Thoracic aorta (tissue), 2 donors: ENCODE measurements at places on chromosomes 7 and 10.

DNA sequence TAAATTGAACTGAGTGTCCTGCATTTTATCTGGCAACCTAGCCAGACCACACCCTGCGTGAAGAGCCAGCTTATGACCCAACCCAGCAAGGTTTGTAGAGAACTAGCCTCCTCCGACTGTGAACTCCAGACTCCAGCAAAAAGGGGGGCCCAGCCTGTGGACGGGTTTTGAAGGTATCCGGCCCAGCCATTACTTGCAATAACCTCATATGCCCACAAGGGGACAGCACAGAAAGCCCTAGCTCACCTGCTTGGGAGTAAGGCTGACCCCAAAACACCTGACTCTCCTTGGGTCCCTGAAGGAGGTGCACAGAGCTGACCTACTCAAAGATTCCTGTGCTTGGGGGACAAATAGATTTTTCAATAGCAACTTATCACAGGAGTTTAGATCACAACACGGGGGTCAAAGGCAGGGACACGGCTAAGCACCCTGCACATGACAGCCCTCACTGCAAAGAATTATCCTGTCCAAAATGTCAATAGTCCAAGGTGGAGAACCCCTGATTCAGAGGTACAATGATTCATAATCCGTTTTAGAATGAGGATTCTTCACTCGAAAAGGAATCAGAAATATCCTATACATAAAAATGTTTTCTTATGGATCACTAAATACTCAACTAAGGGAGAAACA lies 4.6 kb downstream of the TRPV6 start:
- DNase-seq, result no peak

DNA sequence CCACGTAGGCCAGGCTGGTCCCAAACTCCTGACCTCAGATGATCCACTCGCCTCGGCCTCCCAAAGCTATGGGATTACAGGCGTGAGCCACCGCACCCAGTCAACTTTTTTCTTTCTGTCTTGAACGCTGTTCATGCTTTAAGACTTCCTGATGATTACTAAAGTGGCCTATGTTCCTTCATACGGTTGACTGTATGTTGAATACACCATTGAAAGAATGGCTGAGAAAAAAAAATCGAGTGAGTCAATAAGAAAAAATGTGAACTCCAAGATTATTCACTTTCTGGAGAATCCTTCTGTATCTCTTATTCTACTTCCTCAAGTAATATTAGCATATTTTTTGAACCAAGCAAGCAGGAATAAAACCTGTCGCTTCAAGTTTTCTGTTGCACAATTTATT lies 955.0 kb downstream of the GATA3 start:
- DNase-seq, result no peak

GRCh38 chr7:44769776-44770294 lies 21.2 kb downstream of the ZMIZ2 start:
- DNase-seq, result no peak

DNA sequence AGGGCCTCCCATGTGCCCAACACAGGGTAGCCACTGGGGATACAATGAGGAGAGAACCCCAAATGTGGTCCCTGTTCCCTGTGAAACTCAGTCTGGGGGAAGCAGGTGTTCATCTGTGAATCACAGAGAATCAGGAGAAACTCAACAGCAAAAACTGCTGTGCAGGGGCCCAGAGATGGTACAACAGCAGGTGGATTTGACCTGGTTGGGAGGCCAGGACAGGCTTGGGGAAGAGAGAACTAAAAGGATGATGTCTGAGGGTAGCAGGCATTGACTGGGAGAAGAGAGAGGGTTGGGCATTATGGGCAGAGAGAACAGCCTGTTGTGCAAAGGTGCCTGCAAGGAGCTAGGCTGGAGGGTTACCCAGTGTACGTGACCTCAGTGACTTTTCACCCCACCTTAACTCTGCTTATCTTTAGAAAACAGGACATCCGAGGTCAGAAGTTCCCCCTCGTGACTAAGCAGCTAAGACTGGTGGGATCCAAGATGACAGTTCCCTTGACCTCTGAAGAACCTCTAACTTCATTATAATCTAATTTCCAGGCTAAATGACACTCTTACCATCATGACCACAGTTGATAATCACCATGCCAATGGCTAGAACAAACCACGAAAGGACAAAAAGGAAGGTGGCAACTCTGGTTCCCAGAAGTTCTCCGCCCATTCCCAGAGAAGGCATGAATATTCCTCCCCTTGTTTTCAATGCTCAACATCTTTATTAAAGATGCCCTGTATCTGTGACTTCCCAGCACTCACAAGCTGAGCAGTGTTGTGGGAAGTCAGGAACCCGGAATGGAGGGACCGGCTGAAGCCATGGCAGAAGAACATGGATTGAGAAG lies 5.1 kb upstream of the ADAMTS14 start:
- no peak for DNase-seq

DNA sequence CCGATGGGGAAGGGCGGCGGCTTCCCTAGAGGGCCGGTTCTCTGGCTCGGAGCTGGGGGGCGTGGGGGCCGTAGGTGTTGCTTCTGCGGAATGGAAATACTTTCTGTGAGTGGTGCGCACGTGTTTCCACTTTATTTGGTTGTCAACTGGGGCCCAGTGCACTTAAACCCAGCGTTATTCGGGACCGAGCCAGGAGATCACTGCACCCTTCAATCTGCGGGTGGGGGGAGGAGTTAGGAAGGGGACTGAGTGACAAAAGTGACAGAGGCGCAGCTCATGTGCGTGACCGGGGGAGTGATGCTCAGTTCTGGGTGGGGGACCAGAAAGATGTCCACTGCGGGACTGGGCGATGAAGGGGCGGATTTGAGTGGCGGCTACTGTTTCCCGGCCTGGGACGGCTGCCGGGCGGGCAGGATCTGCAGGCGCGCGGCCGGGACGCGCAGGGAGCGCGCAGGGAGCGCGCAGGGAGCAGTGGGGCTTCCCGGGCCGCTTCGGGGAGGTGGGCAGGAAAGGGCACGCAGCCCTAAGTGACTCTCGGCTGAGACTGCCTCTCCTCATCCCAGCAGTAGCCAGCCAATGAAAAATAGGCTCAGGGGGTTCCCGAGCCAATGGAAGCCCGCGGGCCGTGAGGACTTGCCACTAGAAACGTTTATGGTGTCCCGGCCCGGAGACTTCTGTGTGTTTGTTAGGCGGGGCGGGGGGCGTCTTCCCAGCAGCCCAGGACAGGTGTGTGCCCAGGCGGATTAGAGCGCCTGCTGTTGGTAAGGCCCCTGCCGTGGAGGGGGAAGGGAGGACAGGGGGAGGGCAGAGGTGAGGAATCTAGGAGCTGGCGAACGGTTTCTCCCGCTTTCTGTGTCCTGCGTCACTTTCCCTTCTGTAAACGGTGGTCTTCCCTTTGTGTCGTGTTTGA lies 54.3 kb upstream of the KDM7A start:
- DNase-seq, result no peak

GRCh38 chr10:106680061-106680460 lies 484.4 kb downstream of the SORCS1 start:
- DNase-seq, result no peak

DNA sequence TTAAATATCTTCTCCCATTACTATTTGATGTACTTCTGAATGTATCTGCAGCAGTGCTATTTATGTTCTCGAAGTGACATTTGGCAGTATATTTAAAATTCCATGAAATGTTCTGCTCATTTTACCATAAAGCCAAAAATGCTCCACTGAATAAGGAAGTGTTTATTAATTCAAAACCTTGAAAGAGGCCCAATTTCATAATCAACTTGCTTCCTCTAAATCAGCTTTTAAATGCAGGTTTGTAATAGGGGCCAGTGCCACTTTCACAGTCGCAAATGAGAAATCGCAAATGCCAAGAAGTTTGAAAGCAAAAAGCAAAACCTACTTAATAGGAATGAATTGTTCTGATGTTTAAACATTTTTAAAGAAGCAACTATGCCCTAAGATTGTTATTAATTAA lies 11.4 kb downstream of the NHLRC2 start:
- no peak for DNase-seq

GRCh38 chr7:1193593-1194424 lies 33.8 kb upstream of the ZFAND2A start:
- no peak for DNase-seq

DNA sequence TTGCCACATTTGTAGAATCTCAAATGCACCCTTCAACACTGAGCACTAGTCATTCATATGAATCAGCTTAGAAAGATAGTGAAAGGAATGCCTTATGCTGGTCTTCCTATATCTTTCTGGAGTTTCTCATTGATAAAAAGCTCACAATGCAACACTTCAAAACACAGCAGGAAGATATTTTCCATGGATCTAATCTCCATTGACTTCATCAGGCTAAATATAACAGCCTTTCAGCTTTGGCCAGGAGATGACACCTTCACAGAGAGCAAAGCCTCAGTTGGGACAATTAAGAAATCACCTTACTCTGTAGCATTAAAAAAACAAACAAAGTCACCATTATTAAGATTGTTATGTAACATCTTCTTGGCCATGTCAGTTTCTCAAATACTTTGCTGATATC lies 6.7 kb downstream of the NRP1 start:
- DNase-seq, result no peak

DNA sequence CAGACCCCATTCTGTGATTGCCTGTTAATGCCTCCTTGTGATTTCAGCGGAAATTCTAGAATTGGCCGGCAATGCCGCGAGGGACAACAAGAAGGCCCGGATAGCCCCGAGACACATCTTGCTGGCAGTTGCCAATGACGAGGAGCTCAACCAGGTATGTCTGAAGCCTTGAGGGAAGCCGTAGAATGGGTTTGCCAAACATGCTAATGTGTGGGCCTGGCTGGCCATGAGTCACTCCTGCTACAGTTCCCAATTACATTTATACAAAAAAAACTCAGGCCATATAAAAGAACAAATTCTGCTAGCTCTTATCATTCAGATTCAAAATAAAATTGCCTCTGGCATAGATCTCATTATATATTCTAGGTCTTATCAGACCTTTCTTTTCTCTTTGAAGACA lies 37.4 kb downstream of the MACROH2A2 start:
- no peak for DNase-seq

DNA sequence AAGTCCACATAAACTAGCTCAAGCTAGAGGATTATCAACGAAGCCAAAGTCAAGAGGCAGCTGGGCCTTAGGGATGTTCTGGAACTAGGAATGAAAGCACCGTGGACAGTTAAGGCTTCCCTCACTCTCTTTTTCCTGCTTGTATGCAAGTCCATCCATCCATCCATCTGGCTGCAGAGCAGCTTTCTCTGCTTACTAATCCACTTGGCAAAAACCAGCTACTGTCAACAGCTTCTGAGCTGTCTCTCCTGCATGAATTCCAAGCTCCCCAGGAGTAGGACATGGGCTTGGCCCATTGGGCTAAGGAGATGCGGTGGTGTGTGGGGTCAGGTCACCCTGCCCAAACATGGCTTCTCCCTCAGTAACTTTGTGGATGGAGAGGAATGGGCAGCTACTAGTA lies 66.2 kb downstream of the NAMPT start:
- DNase-seq, result no peak

DNA sequence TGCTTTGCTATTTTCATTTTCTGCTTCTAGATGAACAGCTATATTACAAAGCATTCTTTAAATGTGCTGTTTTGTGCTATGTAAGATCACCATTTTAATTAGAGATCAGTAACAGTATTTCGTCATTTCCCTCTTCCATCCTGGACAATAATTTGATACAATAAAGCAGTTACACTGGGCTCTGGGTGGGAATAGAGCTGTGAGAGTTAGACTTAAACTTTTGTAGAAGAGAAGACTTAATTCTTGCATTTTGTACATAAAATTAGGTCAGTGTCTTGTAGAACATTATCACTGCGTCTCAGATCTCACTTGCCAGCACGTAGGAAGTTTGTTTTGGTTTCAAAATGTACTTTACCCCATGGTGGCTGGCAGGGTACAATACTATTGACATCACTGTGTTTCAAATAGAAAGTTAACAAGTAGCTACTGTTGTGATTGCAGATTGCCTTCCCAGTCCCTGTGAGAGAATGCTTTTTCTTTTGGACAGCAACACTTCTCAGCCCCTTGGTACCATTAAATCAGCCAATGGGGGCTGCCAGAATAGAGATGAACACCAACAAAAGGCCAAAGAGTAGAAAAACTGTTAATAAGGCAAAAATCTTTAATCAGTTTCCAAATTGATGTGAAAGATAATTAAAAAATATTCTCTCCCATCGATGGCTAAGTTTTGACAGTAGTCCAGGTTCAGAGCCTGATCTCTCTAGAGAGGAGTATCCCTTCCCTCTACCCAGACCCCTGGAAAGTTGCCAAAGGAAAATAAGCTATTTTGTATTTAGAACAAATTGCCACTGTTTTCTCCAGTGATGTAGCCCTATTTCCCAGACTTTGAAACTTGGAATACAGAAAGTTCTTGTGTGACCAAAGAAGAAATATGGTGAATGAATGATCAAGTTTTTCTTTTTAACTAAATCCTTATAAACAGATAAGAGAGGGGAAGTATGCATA lies 35.1 kb downstream of the SMNDC1 start:
- DNase-seq, result no peak

GRCh38 chr10:29408847-29409240 lies 120.0 kb downstream of the LYZL1 start:
- no peak for DNase-seq

GRCh38 chr10:102704915-102705314 lies 9.3 kb downstream of the ARL3 start:
- DNase-seq, result no peak

- DNase-seq, result no peak
These were observed 101.6 kb downstream of the DLG5 start for GRCh38 chr10:77824908-77825307.

DNA sequence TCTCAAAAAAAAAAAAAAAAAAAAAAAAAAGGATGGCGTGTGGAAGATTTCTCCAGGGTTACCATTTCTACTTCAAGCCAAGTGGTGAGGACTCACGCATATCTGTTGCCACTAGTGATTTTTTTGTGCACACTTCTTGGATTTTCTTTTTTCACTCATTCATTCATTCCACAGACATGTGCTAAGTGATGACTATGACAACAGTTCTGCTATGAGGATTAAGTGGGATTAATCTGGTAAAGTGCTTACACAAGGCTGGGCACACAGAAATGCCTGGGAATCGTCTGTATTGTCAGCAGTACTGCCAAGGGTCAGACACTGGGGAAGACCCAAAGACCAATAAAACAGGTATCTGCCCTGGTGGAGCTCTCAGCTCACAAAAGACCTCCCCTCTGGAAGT lies 6.3 kb upstream of the OPN1SW start:
- DNase-seq, result no peak

DNA sequence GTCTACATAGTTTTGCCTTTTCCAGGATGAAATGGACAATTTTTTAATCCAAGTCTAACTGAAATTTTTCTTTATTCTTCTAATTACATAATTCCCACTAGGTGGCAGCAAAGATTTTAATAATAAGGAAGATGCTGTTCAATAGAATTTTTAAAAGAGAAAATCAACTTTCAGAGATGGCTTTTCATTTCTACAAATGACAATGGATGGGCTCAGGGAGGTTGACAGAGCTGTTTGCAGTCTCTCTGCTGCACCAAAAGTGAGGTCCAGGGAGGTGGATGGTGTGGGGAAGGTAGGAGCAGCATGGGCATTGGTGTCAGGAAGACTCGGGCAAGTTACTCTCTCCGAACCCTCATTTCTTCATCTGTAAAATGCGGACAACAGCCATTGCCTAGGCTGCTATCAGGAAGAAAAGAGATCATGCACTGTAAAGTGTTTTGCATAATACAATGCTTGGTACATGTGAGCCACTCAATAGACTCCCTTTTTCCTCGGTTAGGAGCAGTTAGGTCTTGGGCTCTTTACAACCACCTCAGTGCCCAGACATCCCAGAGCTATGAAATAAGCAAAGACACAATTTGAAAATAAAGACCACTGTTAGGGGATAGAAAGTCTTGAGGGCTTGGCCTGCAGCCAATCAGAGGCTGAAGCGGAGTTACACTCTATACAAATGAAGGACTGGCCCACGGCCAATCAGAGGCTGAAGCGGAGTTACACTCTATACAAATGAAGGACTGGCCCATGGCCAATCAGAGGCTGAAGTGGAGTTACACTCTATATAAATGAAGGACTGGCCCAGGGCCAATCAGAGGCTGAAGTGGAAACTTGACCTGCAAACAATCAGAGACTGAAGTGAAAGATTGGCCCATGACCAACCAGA lies 107.1 kb downstream of the ABLIM1 start:
- DNase-seq, result no peak
